Pons (tissue), 1 donor: ENCODE measurements at places on chromosomes 1 and 21.

GRCh38 chr1:156295391-156295947 is at the start of gene GLMP:
TSS of gene GLMP (minus strand) at chr1:156295679. CDS start at chr1:156295645, 34 bp downstream.
- peak; percentile 75 for DNase-seq

DNA sequence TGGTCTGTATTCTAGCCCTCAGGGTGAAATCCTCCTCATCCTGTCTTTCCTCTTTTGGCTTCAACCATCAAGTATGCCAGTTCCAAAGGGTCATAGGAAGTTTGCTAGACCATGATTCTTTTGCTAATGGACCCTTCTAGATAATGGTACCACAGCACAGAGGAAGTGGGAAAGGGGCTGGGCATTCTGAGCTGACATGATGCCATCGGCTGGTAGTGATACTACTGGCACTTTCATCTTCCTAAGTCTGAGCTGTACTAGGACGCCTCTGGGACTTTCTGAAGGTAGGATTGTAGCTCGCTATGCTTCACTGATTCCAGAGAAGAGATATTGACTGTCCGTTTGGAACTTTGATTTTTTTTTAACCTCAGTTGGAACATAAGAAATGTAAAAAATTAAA is 11.4 kb downstream of the FASLG start:
- DNase-seq, result no peak

GRCh38 chr1:68029444-68029843 is 21.0 kb downstream of the DIRAS3 start:
- DNase-seq, result no peak

DNA sequence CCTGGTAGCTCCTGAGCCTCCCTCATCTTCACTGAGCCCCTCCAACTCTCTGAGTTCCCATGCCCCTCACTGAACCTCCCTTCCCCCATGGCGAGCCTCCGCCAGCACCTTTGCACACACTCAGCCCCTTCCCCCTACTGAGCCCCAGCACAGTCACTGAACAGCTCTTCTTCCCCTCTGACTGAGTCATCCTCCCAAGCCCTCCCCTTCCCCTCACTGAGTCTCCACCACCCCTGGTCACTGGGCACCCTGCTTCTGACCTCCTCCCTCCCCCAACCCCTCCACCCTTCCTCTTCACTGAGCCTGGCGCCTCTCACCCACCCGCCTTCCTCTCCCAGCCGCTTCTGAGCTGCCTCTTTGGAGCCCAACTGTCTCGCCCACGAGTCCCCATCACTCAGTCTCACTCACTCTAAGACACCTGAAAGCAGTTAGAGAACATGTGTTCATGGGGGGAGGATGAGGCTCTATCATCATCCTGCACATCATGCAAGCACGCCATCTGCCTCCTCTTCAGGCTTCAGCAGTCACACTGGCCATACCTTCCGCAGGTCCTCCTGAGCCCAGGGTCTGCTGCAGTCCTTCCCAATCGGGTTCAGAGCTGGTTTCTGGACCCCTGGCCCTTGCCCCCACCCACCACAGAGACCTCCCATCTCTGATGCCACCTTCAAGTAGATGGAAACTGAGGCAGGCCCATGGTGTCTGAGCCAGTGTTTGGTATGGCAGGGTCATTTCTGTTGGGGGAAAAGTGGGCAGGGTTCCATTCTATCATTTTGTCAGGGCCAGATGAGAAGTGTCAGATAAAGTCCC is 2.0 kb upstream of the TRNP1 start:
- DNase-seq, result no peak

GRCh38 chr1:245855846-245856730 is 651.0 kb downstream of the SMYD3 start:
- no peak for DNase-seq

DNA sequence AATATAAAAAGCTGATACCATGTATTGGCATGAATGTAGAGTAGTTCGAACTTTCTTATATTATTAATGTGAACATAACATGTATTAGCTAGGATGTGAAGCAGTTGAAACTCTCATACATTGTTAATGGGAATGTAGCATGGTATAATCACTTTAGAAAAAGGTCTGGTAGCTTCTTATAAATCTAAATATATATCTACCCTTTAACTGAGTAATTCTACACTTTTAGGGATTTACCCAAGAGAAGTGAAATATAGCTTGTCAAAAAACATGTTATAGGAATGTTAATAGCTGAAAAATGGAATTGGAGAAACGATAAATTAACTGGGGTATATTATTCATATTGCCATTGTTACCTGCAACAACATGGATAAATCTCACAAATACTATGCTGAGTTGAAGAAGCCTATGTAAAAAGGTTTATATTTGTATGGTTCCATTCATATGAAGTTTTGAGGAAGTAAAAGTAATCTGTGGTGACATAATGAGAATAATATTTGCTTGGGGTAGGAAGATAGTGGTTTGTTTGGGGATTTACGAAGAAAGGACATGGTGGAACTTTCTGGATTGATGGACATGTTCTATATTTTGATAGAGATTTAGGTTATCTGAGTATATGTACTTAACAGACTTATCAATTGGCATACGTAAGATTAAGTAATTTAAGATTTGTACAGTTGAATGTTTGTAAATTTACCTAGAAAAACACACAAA is 76.6 kb downstream of the MAST2 start:
- DNase-seq, result no peak

GRCh38 chr1:196115646-196116045 is 492.6 kb downstream of the KCNT2 start:
- DNase-seq, result peak; percentile 21

GRCh38 chr1:101507547-101507971 is 270.7 kb downstream of the S1PR1 start:
- no peak for DNase-seq

DNA sequence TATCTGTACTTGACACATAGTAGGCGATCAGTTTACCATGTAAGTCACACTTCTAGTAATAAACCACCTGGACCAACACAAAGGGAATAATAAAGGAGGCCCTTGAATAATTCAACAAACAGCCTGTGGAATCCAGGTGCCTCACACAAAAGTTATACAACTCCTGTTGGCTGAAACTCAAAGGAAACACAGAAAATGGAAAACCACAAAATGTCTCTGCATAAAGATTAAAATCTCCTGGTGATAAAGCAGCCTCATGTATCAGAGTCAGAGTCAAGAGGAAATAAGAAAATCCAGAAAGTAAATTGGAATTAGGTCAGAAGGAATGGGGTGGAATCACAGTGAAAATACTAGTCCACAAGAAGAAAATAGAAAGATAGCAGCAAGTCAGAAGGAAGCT is 592.5 kb downstream of the NPHP4 start:
- DNase-seq, result no peak

DNA sequence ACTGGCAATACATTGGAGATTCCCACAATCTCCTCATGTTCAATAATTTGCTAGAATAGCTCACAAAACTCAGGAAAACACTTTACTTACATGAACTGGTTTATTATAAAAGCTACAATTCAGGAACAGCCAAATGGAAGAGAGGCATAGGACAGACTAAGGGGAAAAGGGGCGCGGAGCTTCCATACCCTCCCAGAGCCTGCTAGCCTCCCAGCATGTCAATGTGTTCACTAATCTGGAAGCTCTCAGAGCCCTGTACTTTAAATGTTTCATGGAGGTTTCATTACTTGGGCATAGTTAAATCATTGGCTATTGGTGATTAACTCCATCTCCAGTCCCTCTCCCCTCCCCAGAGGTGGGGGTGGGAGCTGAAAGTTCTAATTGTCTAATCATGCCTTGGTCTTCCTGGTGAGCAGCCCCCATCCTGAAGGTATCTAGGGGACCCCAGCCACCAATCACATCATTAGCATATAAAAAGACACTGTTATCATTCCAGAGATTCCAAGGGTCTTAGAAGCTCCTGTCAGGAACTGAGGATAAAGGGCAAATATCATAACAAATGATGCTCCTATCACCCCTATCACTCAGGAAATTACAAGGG is 10.9 kb upstream of the DMRTB1 start:
- no peak for DNase-seq

- DNase-seq, result no peak
Measured at GRCh38 chr1:206839006-206839560, 26.3 kb upstream of the IL20 start.
